ENCODE measurements at places on chromosomes 5 and 9.

DNA sequence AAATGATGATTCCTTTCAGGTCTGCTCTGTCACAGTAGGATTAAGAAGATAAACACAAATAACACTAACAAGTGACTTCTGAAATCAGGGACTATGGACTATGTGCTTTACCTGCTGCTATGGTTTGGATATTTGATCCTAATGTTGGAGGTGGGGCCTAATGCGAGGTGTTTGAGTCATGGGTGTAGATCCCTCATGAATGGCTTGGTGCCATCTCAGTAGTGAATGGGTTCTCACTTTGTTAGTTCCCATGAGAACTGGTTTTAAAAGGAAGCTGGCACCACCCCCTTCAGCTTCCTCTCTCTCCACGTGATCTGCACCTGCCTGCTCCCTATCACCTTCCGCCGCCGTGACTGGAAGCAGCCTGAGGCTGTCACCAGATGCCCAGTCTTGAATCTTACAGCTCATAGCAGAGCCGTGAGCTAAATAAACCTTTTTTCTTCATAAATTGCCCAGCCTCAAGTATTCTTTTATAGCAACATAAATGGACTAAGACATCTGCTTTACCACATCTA, 3.3 kb downstream of the PPIC start:
- no peak for DNase-seq

DNA sequence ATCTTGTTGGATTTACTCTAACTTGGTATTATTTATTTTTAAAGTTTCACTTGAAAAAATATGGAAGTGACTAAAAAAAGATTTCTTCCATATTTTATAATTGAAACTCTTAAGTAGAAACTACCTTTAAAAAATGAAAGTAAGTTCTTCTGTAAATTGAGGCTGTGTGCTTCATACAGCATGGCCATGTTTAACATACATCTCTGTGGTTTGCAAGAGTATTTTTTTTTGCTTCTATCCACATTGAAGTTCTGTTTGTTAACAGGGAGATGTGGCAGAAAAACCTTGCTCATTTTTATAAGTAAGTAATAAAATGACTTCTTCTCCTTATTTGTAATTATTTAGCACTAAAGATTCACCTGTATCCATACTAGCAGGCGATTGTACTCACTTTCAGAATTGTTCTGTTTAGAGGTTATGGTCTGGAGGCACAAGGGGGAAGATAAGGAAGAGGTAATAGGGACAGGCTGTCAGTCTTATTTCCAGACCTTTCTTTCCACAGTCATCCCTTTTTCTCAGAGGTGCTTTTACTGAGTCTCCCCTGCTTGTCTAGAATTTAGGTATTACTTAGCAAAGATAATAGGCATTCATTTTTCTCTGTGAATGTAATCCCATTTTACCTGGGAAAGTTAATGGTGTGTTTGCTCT, 16.0 kb downstream of the FYB1 start:
- DNase-seq, result no peak

GRCh38 chr5:60538426-60538825, 161.5 kb downstream of the DEPDC1B start:
- no peak for DNase-seq

- DNase-seq, result no peak
Measured at GRCh38 chr5:2187156-2187555, 304.4 kb upstream of the IRX4 start.

- no peak for DNase-seq
Measured at GRCh38 chr9:112809351-112809848, 58.8 kb downstream of the SNX30 start.

- DNase-seq, result no peak
Measured at GRCh38 chr5:158032246-158032645, 173.3 kb upstream of the CLINT1 start.

GRCh38 chr5:81409896-81410295, 16.0 kb upstream of the ACOT12 start:
- no peak for DNase-seq

- DNase-seq, result peak; percentile 30
Measured at GRCh38 chr5:82183828-82184227, 94.3 kb downstream of the RPS23 start.

DNA sequence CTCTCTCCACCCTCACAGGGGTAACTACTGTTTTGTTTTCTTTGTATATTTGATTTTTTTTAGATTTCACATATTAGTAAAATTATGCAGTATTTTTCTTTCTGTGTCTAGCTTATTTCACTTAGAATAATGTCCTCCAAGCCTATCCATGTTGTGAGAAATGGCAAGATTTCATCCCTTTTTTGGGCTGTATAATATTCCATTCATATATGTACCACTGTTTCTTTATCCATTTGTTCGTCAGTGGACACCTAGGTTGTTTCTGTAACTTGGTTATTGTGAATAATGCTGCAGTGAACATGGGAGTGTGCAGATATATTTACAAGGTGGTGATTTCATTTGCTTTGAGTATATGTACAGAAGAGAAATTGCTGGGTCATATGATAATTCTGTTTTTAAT, 144.0 kb upstream of the CHD1 start:
- no peak for DNase-seq

- no peak for DNase-seq
Measured at GRCh38 chr9:113548221-113549041, 84.9 kb downstream of the RGS3 start.

- no peak for DNase-seq
Measured at GRCh38 chr9:93057703-93058354, 672 bp upstream of the SUSD3 start.

DNA sequence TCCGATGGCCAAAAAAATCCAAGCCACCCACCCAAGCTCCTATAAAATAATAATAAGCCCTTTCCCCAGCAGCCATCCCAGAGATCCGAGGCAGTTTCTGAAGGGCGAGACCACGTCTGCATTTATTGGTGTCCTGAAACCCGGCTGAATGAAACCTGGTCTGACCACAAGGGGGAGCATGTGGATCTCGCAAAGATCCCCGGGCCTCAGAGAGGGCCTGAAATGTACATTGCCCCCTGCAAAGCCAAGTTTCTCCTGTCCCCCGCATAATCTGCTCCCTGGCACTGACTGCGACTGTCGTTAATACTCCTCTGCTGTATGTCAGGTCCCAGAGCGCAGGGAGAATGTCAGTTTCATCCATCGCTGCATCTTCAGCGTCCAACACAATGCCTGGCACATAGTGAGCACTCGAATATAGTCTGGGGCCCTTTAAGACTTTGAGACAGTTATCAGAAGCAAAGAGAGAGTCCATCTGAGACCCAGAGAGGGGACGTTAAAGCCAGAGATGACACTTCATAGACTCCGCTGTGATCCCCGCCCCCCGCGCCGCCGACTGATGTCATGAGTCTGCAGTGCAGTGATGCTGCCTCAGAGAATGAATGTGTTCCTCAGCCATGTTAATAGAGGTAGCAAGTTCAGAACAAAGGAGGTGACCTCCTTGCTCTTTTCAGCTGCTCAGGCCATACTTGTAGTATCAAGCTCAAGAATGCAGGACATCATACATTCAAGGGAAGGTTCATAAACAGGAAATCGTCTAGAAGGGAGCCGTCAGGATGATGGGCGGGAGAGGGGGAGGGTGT, 74.5 kb upstream of the BARHL1 start:
- DNase-seq, result peak; percentile 45

DNA sequence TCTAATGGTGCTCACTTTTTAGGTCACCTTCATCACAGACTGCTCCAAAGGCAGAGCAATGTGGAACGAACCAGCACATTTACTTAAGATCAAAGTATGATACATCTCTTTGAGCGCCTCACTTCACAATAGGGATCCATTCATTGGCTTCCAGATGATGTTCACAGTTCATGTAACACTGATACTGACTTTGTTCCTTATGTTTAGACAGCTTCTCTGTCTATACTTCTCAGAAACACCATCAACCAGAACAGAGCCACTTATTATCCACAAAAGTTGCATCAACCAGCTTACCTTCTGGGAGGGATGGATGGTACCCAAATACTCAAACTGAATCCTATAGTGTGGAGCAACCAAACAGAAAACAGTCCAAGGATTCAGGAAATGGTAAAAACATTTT, 4.6 kb downstream of the PTAR1 start:
- DNase-seq, result no peak

- peak; percentile 14 for DNase-seq
Measured at GRCh38 chr9:112396416-112396815, 16.5 kb downstream of the HSDL2 start.

GRCh38 chr5:127216898-127217675, 73.5 kb upstream of the MEGF10 start:
- peak; percentile 24 for DNase-seq

DNA sequence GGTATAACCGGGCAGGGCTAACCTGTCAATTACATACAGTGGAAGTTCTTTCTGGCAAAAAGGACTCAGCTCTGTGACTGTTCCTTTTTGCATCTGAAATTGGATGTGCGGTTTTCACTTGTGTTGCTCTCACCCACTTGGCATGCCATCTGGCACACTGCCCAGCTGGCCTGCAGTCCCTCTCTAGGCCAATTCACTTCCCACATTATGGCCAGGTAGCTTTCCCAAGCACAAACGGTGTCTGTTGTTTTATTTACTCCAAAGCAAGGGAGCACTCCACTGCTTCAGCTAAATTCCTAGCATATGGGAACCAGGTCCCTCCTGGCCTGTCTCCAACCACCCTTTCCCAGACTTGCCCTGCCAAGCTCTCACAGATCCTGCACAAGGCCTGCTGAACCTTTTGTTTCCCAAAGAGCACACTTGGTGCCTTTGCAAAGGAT, 132.5 kb downstream of the SEMA6A start:
- peak; percentile 37 for DNase-seq

DNA sequence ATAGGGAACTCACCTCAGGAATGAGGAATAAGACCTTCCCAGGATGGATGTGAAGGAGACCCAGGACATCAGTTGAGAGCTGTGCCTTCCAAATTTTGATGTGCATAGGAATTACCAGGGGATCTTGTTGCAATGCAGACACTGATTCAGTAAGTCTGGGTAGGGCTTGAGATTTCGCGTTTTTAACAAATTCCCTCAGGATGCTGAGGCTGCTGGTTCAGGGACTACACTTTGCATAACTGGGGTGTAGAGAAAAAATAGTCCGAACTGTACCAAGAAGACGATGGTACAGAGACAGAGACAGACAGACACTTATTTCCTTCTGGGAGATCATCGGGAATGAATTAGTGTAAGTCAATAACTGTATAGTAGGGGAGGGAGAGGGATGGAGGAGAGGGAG, 82.3 kb upstream of the FREM1 start:
- DNase-seq, result no peak

- DNase-seq, result no peak
Measured at GRCh38 chr9:128005923-128006322, 25.1 kb upstream of the EEIG1 start.

DNA sequence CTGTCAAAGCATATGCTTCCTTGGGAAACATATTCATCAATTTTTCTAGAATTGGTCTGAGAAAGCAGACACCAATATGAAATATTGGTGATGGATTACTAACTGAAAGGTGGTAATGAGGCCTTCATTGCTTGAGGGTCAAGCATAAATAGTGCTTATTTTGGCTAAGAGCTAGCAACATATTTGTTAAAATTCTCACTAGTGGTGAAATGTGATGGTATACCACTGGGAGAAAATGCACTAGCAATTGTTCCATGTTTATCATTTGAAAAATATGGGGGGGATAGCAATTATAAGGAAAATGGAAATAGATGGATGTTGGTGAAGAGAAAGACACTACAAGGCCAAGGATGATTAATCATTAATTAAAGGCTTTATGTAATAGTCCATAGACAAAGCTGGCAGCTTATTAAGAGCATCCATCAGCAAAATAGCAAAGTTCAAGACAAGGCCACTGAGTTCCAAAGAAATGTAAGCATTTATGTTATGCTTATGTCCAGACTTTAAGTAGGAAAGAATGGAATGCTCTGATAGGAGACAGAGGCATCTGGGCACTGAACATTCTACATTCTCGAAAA, 253.7 kb upstream of the PRDM9 start:
- no peak for DNase-seq

DNA sequence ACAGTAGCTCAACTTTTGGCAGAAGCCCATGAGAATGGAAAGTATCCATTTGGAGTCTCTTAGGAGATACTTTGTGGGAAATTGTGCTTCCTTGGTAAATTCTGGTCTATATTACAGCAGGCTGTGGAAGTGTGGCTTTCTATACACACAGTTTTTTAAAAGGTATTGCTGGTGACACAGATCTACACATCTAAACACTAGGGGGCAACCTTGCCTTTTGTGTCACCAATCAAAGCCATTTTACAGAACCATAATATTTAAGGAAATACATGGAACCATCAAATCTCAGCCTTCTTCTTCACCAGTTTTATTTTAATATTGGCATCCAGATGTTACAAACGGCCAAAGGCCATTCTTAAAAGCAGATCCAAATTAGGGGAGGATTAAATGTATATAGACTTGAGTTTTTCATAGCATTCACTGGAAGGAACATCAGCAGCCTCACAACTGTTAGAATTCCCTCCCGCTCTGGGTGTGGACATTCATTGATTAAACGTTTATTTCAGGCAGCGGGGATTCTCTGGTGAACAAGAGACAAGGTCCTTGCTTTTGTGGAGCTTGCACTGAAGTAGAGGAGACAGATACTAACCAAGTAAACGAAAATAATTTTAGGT, 132.4 kb upstream of the EPB41L4A start:
- DNase-seq, result peak; percentile 79

- DNase-seq, result no peak
Measured at GRCh38 chr5:144712090-144712489, 541.4 kb downstream of the KCTD16 start.

Data from fibroblast of lung (primary cell).